Stimulated activated CD4-positive, alpha-beta T cell treated with anti-CD3 and anti-CD28 coated beads, Interleukin-4, amount 100 ng/mL, for 24 hours (primary cell): ENCODE measurements at places on chromosomes 6 and 20.

GRCh38 chr6:83221889-83222479 is 28.8 kb downstream of the RWDD2A start:
- DNase-seq = no peak

GRCh38 chr6:167840526-167841179 is 13.9 kb downstream of the AFDN start:
- no peak for DNase-seq

DNA sequence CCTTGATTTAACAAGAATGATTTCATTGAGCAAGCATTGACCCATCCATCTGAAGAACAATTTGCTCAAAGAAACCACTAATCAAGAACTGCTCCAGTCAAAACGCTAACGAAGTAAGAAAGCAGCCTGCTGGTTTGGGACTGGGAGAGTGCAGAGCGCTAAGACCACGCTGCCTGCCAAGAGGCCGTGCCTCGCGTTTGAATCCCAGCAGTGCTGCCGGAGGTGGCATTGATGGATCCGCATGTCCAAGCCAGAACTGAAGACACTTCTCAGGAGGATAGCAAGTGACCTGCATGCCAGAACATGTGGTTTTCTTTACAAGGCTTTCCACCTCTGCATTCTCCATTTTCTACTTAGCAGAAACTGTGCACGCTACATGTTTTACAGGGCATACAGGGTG is 105.2 kb upstream of the FOXC1 start:
- DNase-seq = no peak

DNA sequence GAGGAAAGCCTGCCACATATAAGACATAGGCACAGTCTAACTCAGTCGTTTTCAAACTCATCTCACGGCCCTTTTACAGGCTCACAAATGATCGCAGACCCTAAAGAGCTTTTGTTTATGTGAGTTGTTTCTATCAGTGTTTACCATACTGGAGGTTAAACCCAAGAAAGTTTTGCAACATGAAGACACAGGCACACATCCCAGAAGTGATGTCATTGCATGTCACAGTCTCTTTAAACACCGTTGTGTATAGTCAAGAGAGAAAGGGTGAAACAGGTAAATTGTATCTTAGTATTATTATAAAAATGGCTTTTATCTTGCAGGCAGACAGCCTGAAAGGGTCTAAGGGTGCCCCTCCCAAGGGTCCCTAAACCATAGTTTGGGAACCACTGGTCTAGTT is 96.7 kb downstream of the BACH2 start:
- DNase-seq = no peak

DNA sequence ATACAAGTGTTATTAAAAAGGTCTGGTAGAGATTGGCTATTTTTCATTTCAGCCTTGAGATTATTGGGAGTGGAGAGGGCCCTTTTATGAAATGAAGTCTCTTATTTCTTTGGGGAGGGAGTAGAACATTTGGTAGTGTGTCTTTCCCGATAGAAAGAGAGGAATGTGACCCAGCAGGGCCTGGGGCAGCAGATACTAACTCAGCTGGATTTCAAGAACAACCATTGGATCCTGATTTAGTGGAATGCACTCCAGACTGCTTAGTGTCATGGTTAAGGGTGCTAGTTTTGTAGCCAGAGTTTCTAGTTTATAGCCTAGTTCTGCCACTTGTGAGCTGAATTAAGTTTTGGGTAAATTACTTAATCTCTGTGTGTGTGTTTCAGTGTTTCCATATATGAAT is 18.4 kb upstream of the FLRT3 start:
- DNase-seq = no peak

- DNase-seq = no peak
Observed at GRCh38 chr6:80639181-80639629, 532.7 kb downstream of the BCKDHB start.

DNA sequence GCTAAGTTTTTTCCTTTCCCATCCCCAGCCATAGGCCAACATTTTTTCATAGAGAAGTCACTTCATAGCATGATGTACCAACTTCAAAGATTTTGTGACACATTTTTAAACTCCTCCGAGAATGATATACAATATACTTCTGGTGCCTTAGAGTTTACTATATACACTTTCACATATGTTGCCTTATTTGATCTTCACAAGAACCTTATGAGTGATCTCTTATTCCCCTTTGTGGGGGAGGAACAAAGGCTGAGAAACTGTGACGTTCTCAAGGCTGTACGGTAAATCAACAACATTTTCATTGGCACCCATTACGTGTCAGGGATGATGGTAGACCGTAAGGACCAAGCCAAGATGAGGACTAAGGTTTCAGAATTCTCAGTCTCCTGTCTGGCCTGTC is 130.0 kb downstream of the RFPL4B start:
- DNase-seq = no peak

DNA sequence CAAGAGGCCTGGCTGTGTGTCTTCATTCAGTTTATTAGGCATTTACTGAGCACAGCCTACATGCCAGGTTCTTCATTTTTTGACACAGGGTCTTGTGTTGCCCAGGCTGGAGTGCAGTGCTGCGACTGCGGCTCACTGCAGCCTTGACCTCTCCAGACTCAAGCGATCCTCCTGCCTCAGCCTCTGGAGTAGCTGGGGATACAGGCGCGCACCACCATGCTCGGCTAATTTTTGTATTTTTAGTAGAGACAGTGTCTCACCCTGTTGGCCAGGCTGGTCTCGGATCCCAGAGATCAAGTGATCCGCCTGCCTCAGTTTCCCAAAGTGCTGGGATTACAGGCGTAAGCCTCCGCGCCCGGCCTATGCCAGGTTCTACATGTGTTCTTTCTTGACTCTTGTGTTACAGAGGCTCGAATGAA is 601 bp upstream of the ATRN start:
- no peak for DNase-seq

- no peak for DNase-seq
Observed at GRCh38 chr20:60053125-60053817, 95.0 kb downstream of the CDH26 start.

DNA sequence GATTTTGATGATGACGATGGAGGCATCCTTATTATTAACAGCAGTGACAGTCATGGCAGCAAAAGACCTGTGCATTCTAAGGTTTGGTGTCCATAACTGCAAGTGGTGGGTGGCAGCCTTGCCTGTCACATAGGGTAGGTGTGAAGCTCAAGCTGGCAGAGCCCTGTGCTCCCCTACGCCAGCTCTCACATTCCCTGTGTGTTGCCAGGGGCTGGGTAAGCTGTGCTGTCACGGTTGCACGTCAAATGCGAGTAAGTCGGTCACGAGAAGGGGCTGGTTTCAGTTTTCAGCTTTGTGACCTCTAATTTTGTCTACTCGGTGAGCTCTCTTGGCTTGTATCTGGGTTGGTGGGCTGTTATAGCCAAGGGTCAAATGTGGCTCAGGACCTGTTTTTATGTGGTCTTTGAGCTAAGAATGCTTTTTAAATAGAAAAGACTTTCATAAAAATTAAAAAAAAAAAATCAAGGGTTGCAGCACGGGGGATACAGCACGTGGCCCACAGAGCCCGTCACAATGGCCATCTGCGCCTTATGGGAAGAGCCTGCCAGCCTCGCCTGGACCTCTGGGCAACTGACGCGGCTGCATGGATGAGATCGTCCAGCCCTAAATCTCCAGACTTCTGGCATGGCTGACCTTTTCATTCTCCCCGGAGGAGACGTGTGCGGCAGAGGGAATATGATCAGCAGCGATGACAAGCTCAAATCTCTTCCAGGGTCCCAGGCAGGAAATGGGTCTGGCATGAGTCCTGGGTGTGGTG is 148.5 kb downstream of the PHACTR3 start:
- no peak for DNase-seq

DNA sequence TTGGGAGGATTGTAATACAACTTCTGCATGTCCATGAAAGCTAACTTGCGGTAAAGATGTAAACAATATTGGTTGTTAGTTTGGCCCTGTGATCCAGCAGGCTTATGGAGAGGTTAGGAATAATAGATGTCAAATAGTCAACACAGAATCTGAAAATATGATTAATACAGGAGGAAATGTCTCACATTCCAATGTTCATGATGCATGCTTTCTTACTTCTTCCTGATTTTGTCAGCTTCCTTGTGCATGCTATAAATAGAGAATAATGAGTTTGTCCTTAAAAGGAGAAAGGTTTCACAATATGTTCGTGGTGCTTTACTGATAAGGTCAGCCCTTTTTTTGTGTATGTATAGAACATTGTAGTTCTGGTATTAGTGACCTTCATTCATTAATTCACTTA is 136.7 kb downstream of the MMUT start:
- DNase-seq = no peak
